ENCODE measurements at places on chromosomes 16 and 17.

DNA sequence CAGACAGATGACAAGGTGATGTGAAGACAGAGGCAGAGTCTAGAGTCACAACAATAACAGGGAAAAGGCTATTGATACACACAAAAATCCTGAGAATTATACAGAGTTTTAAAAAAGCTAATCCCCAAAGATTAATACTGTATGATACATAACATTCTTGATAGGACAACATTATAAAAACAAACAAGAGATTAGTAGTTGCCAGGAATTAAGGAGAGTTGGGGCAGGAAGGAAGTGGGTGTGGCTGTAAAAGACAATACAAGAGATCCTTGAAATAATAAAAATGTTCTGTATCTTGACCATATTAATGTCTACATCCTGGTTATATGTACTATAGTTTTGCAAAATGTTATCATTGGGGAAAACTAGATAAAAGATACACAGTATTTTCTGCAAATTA lies 309.5 kb upstream of the PMFBP1 start:
- no peak for DNase-seq

DNA sequence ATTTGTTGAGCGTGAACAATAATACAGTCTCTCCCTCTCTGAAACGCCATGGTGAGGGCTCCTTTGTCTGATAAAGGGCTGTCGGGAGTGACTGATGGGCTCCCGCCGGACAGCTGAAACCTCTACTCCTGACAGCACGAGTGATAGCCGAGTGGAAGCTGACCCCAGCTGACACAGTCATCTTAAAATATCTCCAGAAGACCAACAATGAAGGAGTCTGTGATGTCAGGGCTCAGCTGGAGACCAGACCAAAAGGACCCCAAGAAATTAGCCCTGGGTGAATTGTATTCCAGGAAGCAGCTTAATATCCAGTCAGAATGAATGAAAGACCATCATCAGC lies 22.4 kb downstream of the CCDC182 start:
- DNase-seq, result no peak

DNA sequence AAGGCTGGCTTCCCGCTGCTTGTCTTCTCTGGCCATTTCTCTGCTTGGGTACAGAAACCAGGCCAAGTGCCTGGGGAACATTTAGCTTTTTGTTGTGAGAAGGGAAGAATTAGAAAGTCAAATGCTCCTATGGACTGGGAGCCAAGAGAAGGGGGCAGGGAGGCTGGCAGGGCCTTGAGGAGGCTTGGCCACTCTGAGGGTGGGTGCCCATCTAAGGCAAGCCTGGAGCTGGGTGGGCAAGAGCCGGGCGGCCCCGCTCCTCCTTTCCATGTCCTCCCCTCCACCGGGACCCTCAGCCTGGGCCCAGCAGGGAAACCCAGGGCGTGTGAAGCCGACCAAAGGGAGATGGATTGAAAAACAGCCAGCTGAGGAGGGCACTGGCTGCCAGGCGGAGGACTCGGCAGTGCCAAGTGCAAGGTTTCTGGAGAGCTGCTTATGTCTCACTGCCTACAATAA lies 69.4 kb downstream of the NTN1 start:
- DNase-seq, result no peak

- DNase-seq, result no peak
Observed at GRCh38 chr16:67593288-67593687, 31.0 kb downstream of the CTCF start.

DNA sequence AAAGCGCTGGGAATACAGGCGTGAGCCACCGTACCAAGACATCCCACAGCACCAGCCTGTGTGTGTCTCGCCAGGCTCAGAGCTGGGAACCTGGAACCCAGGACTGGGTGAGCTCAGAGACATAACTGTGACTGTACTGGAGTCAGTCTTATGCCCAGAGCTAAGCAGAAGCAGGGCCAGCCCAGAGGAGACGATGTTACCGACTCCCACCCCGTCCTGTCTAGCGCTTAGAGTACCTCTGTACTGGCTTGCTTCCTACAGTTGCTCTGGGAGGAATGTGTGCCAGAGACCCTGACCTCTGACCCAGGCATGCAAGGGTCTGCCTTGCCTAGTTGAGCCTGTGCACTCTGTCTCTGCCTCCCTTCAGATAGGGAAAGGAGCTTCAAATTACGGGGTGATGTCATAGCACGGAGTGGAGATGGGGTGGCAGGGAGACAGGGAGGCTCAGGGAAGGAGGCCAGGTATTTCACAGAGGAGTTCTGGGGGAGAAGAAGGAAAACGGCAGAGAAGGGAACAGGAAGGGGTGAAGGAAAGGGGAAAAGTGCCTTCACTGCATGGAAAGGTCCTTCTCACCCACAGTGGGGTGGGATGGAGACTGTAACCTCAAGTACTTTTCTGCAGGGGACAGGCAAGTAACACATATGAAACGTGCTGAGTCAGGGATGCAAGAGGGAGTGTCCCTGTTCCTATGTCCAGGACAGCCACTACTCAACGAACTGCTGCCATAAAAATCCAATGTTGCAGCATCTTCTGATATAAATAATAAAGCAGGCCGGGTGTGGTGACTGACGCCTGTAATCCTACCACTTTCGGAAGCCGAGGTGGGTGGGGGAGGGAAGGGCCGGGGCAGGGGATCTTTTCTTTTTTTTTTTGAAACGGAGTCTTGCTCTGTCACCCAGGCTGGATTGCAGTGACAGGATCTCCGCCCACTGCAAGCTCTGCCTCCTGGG lies 5.8 kb upstream of the ARMC5 start:
- no peak for DNase-seq

DNA sequence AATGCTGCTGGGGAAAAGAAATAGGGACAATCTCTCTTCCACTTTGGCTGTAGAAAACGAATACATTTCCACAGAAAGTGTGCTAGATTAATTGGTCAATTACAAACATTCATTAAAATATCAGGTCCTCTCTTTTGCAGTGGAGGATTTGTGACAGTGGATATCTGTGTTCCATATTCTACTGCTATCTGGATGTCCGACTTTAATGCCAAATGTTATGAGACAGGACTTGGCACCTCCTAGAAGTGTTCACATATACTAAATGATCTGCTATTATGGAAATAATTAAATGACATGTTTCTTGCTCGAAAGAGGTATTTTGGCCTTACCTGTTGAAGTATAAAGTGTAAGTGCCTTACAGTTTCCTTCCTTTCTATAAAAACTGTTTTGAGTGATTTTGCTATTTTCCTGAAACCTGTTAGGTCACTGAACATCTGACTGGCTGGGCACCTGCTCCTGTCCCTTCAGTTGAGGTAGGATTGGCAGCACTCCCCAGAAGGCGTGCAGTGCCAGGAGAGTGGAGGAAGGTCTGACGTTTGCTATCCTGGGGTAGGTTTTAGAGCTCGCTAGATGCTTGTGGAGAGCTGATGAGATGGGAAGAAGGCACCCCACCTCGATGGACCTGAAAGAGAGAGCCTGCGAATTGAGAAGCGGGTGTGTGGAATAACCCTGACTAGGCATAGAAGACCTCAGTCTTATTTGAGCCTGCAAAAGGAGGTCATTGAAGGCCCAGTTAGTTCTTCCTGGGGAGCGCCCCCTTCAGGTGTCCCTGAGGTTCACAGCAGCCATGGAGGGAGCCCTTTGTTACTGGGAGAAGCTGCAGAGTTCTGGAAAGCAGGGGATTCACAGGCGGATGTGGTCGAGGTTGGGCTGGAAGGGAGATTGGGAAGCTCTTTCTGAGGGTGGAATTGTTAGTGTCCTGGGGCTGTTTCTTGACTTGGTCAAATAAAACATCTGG lies 159.4 kb upstream of the ZNF267 start:
- no peak for DNase-seq

- no peak for DNase-seq
Observed at GRCh38 chr17:32264823-32265191, 825 bp upstream of the RHBDL3 start.

DNA sequence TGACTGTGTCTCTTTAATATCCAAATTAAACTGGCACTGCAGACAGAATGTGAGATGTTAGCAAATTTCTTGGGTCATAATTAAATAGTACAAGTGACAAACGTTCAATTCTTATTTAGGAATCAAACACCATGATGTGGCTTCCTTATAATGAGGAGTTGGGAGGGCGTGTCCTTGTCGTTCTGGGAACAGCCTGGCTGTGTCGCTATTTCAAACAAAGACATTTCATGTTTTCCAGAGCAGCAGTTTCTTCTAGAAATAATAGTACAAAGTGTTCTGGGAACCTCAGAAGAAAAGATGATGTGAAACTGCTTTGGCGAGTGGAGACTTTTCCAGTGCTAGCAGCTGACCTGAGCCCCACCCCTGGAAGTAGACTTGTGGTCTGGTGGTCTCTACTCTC lies 301.7 kb upstream of the N4BP1 start:
- DNase-seq, result no peak

DNA sequence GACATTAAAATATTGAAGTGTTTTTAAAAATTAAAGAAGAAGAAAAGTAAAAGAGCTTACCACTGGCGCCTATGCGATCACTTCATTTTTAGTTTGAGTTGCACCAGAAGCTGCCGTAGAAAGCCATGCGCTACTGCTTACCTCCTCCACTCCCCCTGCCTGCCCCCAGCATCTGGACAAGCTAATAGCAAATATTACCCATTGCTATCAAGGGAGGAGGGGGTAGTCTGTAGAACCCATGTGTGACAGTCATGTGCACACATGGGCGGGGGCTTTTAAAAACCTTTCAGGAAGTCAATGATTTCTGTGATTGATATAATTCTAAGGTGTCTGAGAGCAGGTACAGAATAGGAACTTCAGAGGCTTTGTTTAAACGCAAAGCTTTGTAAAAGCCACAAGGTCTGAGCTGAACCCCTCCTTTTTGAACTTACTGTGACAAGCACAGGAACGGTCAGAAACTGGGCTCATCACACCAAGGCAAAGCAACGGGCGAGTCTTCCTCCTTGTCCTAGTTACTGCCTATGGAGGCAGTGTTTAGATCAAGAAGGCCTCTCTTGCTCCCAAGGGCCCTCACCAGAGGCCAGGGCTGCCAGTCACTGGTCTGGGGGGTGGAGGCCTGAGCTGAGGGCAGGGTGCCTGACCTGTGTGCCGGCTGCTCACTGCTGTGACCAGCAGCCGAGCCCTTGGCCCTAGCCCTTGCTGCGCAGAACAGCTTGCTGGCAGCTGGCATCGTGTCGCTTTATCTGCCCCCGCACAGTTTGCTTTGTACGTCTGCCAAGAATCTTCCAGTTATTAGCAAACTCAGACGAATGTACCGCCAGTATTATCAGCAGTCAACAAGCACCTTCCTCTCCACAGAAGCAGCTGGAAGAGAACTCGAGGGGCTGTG lies 15.0 kb downstream of the GINS2 start:
- no peak for DNase-seq

GRCh38 chr17:22669721-22670120 lies 977.4 kb downstream of the KCNJ18 start:
- no peak for DNase-seq

- no peak for DNase-seq
Observed at GRCh38 chr17:50173335-50173941, 7.6 kb downstream of the SGCA start.

DNA sequence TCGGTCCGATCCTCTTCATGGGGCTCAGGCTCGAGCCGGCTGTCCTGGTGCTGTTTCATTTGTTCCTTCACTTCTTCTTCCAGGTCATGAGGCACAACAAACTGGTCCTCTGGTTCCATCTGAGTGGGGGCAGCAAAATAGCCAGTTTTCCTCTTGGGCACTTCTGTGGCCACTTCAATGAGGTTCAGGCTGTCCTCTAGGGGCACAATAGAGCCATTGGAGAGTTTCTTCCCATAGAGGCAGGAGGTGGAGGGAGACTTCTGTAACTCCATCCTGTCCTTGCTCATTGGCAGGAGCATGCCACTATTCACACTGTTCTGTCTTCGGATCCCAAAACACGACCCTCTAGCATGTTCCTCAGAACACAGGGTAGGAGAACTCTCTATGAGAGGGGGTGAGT lies 22.9 kb downstream of the MARVELD3 start:
- no peak for DNase-seq

DNA sequence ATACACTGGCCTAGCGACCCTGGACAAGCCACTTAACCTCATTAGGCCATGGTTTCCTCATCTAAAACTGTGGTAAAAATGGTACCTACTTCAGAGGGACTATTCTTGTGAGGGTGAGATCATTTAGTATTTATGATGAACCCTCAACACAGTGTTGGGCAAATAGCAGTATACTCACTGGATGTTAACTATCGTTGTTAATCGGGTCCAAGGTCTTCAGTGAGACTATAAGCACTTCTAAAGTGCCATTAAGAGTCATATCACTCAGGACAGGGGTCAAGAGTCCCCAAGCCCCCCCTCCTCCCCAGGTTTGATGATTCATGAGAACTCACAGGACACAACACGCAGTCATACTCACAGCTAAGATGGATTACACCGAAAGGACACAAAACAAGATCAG lies 11.0 kb downstream of the TK2 start:
- DNase-seq, result no peak

DNA sequence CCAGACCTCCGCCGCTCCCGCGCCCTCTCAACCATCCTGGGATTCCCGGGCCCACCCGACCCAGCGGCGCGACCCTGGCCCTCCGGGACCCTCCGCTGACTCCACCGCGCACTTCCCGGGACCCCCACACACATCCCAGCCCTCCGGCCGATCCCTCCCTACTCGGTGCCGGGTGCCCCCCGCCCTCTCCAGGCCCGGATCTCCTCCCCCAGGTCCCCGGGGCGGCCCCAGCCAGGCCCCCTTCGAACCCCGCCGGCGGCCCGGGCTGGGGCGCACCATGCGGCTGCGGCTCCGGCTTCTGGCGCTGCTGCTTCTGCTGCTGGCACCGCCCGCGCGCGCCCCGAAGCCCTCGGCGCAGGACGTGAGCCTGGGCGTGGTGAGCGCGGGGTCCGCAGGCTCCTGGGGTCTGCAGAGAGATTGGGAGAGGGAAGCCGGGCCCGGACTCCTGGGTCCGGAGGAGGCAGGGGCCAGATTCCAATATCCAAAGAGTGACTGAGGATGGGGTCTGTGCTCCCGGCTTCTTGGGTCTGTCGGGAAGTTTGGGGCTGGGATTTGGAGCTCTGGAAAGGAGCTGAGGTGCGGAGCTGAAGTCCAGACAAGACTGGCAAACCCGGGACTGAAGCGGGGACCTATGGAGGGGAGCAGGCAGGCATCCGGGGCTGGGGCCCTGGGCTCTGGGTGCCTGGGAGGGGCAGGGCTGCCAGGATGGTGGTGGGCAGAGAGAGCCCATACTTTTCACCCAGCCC lies 453 bp downstream of the MMP25 start:
- DNase-seq, result no peak
